HT-29 (cell line): ENCODE measurements at places on chromosomes 5 and 9.

DNA sequence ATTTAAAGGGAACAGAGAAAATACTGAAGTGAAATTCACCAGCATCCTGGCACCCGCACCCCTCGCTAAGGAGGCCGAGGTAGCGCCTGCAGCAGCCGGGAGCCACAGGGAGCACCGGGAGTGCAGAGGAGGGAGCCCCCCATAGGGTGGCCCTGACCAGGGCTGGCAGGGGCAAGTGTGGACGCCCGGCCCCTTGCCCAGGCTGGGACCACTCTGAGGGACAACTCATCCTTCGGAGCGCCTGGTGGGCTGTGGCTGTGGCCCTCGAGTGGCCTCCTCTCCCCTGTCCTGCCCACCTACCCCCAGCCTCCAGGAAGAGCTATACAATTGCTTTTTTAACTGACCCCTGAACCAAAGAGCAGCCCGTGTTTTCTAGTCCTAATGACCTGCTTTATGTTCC, 47.0 kb downstream of the PLEKHG4B start:
- no peak for DNase-seq

GRCh38 chr9:107127608-107128007, 155.5 kb upstream of the RAD23B start:
- no peak for DNase-seq

- DNase-seq = no peak
Measured at GRCh38 chr9:116345817-116346216, 192.2 kb downstream of the PAPPA start.

- DNase-seq = no peak
Measured at GRCh38 chr5:92991581-92992067, 589.4 kb downstream of the NR2F1-AS1 start.

GRCh38 chr5:107147589-107147988, 523.1 kb downstream of the EFNA5 start:
- DNase-seq = no peak

DNA sequence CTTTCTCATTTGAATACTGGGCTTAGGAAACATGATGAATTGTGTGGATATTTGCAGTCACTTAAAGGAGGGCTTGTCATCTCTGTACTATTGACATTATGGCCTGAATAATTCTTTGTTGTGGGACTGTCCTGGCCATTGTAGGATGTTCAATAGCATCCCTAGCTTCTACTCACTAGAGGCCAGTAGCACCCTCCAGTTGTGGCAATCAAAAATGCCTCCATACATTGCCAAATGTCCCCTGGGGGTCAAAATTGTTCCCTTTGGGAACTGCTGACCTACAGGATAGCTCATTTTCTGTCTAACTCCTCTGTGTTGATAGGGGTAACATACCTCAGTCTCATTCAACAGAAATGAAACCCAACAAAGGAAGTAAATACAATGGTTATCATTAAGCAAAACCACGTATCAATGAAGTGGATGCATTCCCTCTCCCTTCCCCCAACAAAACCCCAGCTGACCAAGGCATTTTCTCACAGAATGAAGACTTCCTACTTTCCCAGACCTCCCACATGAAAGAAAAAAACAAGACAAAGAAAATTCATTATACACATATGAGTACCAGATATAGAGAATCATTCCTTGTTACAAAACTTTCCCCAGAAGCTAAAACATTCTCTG, 18.1 kb downstream of the FYB1 start:
- DNase-seq = no peak

- no peak for DNase-seq
Measured at GRCh38 chr5:76852772-76853171, 3.0 kb downstream of the S100Z start.

GRCh38 chr9:2610985-2611384, 10.6 kb upstream of the VLDLR start:
- no peak for DNase-seq

GRCh38 chr5:139389701-139390638, at the start of gene MZB1:
Gene MZB1 (minus strand): TSS chr5:139389913. CDS start chr5:139389856, 57 bp downstream.
- DNase-seq = no peak

GRCh38 chr9:99385814-99386279, 163.8 kb downstream of the SEC61B start:
- DNase-seq = no peak

- DNase-seq = no peak
Measured at GRCh38 chr5:158992037-158992740, 107.5 kb downstream of the EBF1 start.

- no peak for DNase-seq
Measured at GRCh38 chr9:107513464-107514100, 24.0 kb upstream of the KLF4 start.

- no peak for DNase-seq
Measured at GRCh38 chr5:175523292-175523691, 44.9 kb downstream of the SFXN1 start.

GRCh38 chr9:114954956-114955582, 24.7 kb upstream of the TNFSF8 start:
- no peak for DNase-seq

DNA sequence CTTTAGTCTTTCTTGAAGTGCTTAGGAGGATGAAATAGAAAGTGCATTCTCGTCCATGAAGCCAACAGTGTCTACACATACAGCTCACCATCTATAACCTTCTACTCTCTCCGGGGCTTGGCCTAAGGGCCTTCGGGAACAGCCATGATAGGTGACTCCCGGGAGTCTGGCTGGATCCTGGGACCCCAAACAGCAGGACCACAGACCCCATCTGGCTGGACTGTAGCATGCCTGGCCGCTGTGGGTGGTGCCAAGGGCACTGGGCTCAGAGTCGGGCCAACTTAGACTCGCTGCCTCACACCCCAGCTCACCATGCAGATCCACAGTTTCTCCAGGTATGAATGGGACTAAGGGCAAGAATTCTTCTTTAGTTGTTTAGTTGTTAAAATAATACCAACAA, 16.3 kb downstream of the GABBR2 start:
- DNase-seq = no peak

DNA sequence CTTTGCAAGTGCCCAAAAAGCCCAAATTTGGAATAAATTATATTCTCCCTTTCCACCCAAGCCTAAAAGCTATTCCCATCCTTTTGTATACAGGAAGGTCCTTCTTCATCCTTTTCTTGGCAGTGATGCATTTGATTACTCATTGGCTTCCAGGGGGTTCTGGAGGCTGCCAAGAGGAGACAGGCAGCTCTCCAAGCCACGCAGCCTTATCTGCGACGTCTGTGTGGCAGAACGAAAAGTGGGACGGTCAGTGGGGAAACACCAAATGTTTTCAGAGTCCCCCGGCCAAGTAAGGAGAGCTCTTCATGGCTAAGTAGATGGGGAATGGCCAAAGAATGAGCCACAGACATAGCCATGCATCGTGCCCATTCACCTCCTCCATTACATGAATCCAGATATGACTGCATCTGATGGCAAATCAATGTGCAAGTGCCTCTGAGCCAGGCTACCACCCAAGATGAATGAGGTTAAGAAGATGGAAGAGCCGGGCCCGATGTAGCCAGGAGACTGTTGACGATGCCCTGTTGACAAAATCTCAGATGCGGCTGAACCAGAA, 12.1 kb downstream of the ADAM19 start:
- DNase-seq = no peak

- no peak for DNase-seq
Measured at GRCh38 chr5:103487218-103487617, 75.4 kb downstream of the NUDT12 start.

DNA sequence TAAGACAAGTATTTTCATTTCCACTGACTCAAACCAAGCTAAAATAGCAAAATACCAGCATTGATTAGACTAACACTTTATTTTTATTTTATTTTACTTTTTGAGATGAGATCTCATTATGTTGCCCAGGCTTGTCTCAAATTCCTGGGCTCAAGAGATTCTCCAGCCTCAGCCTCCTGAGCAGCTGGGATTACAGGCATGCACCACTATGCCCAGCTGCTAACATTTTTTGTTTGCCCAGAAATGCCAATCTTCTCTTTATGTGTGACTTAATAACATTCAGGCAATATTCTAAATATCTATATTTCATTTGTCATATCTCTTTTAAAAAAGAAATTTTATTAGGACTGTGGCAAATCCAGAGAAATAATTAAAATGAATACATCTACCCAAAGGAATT, 55.0 kb downstream of the OXCT1 start:
- no peak for DNase-seq
